ENCODE measurements at places on chromosomes 6 and 20.
A peak's percentile ranks its signal among the peaks of the same experiment; 100 is the strongest.

DNA sequence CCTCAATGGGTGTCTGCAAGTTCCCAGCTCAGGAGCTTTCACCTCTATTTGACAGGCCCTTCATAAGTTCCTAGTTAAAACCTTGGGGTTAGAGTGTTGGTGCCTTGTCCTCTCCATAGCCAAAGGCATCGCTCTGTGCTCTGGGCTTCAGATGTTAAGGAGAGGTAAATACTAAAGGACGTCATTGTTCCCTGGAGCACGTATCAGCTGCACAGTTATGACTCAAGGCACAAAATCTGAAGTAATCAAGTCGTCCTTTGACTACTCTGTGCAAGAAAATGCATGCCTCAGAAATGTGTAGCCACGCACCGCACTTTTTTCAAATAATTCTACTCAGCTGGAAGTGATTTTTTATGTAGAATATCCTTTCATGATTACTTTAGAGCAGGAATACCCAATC lies 240.8 kb upstream of the QKI start:
- no peak for DNase-seq

GRCh38 chr20:33104336-33104735 lies 24.9 kb downstream of the BPIFB4 start:
- no peak for DNase-seq

GRCh38 chr20:19568128-19568527 lies 189.9 kb upstream of the RIN2 start:
- DNase-seq, result no peak

- DNase-seq, result no peak
These were observed 79.1 kb downstream of the RPP40 start for GRCh38 chr6:4924661-4925271.

DNA sequence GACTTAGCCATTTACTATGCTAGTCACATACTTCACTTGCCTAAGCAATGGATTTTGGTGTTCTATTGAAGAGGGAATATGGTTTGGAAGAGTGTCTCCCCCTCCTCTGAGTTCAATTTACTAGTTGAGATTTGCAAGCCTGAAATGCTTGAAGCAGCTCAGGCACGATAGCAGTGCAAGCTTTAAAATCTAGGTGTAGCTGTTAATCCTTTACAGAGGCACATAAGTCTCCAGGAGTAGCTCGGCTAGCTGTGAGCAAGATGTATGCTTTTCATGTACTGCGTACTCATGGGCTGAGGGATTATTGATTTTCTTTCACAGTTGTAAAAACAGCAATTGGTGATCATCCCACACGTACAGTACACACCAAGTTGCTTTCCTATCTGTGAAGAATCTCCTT lies 726 bp downstream of the FLRT3 start:
- DNase-seq, result peak; percentile 2

DNA sequence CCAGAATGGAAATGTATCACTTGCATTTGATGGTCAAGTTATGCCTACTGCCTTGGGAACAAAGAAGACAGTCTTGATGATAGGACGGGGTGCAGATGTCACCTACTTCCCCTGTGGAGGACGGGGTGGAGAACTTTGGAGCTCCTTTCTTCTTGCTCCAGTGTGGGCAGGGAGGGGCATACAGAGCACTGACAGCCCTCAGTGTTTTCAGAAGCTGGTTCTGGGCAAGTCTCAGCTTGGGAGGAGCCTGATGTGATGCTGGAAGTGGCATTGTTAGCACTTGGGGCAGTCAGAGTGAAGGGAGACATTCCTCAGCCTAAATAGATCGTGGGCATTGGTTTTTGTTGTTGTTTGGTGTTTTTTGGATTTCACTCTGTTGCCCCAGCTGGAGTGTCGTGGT lies 59.7 kb downstream of the SYNJ2 start:
- no peak for DNase-seq

DNA sequence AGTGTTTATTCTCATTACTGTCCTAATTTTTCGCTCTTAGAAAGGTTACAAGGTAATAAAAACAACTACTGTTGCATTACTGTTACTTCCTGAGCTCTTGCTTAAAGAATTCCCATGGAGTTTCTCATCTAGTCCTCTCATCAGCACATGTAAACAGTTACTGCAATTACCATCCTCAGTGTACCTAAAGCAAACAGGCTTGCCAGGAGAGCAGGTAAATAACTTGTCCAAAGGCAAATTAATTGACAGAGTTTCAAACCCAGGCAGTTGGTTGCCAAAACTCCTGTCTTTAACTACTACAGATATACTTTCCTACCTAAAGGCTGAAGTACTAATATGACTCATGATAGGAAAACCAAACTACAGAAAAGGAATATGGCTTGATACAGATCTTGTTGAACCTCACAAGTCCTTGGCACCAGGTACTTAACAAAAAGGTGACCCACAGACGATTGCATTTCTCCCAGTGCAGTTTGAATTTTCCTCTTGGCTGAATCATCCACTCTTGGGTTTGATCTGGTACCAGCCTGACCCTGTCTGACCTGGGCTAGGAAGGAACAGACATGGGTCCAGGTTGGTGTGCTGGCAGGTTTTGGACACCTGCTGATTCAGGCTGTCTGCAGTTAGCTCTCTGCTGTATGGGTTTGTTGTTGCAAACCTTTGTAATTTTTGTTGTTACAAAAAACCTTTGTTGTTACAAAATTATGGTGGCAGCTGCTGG lies 153.0 kb downstream of the CFAP61 start:
- no peak for DNase-seq

DNA sequence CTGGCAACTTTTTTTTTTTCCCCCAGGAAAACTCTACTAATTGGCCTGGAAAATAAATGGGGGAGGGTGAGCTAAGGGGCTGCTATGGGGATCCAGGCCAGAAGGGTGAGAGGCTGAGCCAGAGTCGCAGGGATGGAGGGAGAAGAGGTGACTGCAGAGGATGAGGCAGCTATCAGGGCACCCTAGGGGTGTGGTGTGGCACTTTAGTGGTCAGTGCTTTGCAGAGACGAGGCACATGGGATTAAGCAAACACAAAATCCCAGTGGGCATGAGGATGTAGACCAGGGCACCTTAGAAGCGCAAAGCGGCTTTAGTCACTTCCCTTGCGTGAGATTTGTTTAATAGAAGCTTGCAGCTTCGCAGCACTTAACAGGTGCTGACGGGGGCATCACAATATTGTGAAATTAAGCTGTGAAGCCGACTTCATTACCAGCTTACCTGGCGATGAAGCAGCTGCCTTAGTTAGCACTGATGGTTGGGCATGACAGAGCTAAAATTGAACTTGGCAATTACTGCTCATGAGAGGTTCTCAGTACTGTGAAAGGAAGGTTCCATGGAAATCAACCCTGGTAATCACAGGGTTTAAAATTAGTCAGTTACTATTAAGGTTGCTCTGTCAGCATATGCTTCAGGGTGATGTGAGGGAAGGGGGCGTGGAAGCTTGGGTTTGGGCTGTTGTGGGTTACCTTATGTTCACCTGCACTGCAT lies 26.0 kb downstream of the TOX2 start:
- no peak for DNase-seq

- no peak for DNase-seq
These were observed 2.8 kb downstream of the RPS6KA2 start for GRCh38 chr6:166624275-166624674.

DNA sequence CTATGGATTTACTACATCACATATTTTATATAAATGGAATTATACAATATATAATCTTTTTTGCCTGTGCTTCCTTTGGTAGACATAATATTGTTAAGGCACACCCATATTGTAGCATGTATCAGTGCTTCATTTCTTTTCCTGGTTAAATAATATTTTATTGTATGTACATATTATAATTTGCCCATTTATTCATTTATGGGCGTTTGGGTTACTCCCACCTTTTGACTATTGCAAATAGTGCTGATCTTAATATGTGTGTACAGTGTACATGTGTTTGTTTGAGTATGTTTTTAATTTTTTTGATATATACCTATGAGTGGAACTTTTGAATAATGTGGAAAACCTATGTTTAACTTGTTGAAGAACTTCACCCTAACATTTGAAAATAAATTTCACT lies 804.2 kb downstream of the DHX35 start:
- DNase-seq, result no peak

DNA sequence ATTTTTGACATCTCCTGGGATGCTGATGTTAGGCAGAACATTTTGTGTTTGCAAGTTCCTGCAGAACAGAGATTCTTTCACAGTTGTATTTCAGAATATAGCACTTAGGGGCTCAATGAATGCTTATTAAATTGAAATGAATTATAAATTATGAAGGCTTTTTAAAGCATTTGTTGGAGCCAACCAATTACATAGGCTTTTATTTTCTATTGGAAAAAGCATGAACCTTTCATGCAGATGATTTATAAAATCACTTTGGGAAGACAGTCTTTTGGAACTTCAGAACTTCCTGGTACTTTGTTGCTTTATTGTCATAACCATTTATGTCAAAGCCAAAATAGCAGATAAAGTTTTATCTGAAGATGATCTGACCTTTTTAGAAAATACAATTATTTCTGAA lies 69.2 kb upstream of the HINT3 start:
- DNase-seq, result no peak

DNA sequence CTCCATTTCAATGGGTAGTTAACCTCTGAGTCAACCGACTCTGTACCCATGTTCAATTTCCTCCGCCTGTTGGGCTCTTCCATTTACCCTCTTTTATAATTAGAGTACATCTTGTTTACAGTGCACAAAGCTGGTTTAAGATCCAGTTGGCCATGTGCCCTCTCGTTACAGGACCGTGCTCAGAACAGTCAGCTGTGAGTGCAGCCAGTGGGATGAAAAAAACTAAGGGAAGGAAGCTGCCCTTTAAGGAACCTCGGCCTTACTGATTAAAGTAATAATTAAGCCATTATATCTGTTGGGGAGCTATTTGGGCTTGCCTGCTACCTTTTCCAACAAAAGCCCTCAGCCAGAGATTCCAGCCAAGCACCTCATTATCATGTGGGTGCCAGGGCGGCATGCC lies 68.8 kb downstream of the TMEM170B start:
- DNase-seq, result no peak

- no peak for DNase-seq
These were observed 3.8 kb upstream of the LRRN4 start for GRCh38 chr20:6057691-6058090.

DNA sequence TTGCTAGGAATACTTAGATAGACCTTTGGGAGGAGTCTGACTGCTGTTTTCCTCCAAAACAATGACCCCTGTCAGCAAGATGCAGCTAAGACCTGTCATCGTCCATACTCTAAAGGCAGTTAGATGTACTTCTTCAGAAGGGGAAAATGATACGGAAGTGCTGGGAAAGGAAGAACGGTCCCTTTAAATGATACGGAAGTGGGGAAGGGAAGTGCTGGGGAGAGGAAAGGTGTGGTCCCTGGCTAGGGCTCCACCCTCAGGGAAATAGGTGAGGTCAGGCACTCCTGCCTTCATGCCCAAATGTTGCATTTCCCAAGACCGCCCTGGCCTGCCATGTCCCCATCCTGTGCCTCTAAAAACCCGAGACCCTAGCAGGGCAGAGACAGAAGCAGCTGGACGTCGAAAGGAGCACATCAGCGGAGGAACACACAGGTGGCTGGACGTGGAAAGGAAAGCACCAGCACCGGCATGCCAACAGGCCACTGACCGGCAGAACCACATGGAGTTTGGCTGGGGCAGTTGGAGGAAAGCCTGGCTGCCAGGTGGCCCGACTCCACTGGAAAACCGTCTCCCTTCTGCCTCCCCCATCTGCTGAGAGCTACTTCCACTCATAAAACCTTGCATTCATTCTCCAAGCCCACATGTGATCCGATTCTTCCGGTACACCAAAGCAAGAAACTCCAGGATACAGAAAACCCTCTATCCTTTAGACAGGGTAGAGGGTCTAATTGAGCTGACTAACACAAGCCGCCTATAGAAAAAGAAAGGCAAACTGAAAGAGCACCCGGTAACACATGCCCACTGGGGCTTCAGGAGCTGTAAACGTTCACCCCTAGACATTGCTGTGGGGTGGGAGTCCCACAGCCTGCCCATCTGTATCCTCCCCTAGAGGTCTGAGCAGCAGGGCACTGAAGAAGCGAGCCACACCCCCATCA lies 94.6 kb downstream of the FAXC start:
- DNase-seq, result no peak

GRCh38 chr6:4723383-4723782 lies 52.8 kb upstream of the CDYL start:
- DNase-seq, result no peak

DNA sequence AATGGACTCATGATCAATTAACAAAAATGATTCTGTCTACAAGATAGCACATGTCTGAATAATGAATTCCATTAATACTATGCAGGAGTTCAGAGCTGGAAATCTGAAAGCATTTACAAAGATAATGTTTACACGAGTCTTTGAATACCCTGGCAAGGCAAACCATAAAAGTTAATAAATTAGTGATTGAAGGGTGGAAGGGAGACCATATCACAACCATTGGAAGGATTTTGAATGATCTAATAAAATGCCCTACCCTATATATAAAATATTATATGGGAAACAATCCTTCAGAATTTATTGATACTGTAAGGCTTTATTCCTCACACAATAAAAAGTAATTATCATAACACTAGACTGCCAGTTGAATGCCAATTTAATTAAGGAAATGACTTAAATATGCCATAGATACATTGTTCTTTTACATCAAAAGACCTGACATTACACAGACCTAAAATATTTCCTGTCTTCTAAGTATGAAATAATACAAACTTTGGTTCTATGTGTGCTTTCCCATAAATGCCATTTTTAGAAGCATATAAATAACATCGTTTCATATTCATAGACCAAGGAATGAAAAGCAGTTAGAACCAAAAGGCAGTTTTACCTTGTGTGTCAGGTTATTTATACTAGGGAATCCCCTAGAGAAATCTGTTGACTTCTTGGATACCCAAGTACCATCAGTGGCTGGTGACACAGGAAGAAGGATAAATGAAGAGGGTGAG lies 249.2 kb upstream of the MARCKS start:
- no peak for DNase-seq

DNA sequence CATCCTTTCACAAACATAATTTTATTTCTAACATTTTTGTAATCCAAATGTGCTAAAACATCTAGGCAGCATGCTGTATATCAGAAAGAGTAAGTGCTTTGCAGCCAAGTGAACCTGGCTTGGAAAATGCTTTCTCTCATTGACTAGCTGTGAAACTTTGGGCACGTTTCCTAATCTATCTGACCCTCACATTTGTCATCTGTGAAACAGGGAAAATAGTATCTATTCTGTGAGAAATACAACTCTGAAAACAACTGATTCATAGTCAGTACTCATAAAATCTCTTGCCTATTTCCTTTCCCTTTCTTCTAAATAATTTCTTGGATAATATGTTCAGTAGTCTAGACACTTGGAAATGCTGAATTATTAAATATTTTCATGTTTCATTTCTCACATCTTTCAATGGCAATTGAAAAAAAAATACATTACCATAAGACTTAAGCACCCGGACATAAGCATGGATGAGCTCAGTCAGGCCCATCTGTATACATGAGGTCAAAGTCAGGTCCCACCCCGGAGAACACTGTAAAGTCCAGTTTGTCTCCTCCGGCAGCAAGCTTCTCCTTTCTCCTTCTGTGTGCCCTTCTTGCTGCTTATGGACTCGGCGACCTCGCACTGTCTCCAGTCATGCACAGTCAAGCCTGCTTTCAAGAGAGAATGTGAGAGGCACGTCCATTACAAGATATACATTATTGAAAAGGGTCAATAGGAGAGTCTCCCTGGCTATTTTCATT lies 455.0 kb upstream of the SOX4 start:
- DNase-seq, result no peak

GRCh38 chr6:157531169-157531985 lies 150.4 kb downstream of the ZDHHC14 start:
- DNase-seq, result no peak
